ENCODE measurements at places on chromosomes 11 and 22. TPM values are rescaled to one million over a fixed set of nuclear protein-coding genes. Genes with fewer than 3 reads are reported as not detected.

- no peak for DNase-seq
Measured at GRCh38 chr22:30175690-30176288, 70.8 kb downstream of the LIF start.

HEPHL1 gene
- not detected for total RNA-seq

MUC6 gene
- total RNA-seq, result not detected

- no peak for DNase-seq
Measured at GRCh38 chr22:17781319-17782031, 7.2 kb upstream of the BID start.

- DNase-seq, result no peak
Measured at GRCh38 chr11:117488996-117489952, 161.6 kb downstream of the CEP164 start.

OR8D1 gene
- not detected for total RNA-seq

DNA sequence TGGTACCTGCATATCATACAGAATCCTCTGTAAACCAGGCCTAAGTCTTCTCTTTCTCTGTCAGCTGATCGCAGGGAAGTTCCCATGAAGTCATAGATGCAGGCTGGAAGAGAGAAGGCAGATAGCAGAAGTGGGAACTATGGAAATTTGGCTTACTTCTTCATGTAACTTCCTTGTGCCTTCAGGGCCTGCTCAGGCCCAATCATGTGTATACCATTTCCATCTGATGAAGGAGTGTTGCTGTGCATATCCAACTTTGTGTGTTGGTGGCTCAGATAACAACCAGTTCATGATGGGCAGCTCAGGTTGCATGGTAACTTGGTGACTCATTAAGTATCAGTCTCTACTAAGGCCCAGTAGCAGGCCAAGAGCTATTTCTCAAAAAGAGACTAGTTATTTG is 53.1 kb upstream of the CEP295 start:
- no peak for DNase-seq

GRCh38 chr11:116716621-116717020 is 56.2 kb downstream of the BUD13 start:
- DNase-seq, result no peak

OR2AT4 gene
- total RNA-seq, result not detected

HTATIP2 gene
- 29.9 TPM for total RNA-seq

- DNase-seq, result no peak
Measured at GRCh38 chr11:108206969-108207682, 15.3 kb downstream of the NPAT start.

GRCh38 chr11:110571081-110571720 is 141.0 kb downstream of the ARHGAP20 start:
- no peak for DNase-seq

- no peak for DNase-seq
Measured at GRCh38 chr11:114307524-114308203, 11.5 kb downstream of the NNMT start.

DNA sequence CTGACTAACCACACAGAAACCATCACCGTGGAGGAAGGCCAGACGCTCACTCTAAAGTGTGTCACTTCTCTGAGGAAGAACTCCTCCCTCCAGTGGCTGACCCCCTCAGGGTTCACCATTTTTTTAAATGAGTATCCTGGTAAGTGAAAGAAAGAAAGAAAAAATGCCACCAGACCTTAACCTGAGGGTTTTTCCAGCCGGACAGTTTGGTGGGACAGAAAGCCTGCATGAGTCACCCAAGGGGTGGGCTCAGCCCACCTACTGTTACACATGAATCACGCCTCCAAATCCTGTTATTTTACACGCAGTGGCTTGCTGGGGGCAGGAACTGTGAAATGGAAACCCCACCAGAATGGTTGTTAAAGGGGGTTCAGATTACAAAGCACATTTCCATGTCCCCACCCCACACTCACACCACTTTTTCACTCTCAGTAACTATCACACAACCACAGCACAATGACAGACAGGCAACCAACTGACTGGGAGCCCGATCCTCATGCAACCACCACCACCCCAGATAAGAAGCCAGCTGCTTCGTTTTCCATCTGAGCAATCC is 11.9 kb downstream of the CRTAM start:
- DNase-seq, result no peak

CCDC73 gene
- 0.28 TPM for total RNA-seq

TOLLIP gene
- total RNA-seq, result 46.3 TPM

TTC12 gene
- 21.9 TPM for total RNA-seq

- DNase-seq, result no peak
Measured at GRCh38 chr11:95445746-95446333, 214.8 kb upstream of the SESN3 start.

DNA sequence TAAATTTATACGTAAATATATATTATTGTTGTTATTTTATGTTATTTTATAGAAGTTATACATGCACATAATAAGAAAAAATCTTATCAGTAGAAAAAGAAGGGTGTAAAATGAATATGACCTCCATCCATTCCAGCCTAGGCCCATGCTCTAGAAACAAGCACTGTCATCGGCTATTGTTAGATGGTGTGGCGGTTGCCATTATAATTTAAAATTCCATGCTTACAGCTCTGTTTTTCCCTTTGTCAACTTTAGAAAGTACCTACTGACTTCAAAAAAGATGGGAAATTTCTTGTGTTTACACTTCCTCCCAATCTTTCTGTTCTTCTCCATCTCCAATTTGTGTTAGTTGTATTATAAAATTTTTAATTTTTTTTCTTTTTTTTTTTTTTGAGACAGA is 61.9 kb upstream of the RDX start:
- no peak for DNase-seq

DNA sequence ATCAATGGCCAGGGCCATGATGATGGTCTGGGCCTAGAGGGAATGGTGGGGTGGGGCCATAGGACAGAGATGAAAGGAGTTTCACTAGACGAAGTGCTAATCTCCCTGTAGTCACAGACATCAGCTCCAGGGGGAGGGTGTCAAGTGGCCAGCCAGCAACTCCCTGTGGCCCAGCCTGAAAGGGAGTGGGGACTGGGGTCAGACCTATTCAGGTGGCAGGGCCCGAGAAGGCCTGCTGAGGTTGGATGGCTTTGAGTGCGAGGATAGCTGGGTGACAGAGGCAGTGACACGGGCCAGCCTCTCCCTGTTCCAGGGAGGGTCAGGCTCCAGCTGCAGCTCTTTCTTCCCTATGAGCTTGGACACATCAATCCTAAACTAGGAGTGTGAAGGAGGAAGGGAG is 11.0 kb downstream of the TOB2 start:
- DNase-seq, result no peak

FXYD6 gene
- 17.5 TPM for total RNA-seq

GRCh38 chr11:117426297-117426685 is 98.6 kb downstream of the CEP164 start:
- no peak for DNase-seq

DNA sequence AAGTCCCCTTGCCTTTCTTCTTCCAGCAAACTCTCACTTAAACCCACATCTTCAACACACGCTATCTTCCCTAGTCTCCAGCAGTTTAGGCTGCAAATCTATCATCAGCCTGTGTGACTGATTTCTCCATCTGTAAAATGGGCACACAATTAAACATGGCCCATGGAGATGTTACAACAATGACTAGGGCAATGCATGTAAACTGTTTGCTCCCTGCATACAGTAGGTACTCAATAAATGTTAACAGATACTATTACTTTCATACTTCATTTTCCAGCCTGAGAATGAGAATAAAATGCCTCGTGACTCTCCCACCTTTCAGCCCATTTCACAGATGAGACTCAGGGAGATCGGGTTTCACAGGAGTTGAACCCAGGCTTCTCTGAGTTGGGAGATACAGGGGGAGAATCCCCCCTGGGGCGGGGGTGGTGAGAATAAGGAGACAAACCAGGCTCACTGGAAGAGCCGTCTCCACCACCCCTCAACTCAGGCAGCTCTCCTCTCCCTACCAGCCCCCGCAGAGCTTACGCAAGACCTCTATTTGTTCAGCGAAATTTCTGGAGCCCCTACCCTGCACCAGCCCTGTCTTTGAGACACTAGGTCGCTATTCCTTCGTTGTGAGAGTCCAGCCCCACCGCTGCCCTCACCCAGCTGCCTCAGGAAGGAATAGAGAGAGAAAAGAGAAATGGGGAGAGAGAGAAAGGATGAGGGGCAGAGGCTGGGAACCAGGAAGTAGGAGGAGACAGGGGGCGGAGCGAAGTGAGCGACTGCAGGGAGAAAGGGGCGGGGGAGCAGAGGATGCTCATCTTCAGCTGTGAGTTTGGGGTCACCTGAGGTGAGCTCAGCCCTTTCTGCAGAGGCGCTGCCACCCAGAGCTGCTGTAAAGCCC is 42.1 kb upstream of the KLHL35 start:
- no peak for DNase-seq

DNA sequence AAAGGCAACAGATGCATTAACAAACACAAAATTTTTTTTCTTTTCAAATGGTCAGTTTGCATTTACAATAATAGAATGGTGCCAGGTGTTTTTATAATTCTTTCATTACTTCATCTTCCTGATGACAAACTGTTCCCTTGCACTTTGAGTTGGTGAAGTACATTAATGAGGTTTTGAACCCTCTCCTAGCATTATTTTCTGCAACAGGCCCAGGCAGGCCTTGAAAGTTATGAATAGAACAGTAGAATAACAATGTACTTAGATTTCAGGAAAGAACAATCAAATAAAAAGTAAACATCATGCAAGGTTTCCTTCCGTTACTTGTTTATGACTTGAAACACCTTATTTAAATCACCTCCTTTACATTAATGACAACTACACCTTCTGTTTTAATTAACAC is 9.6 kb downstream of the BTG4 start:
- DNase-seq, result no peak

GRCh38 chr11:17720796-17721171 is 1.4 kb downstream of the MYOD1 start:
- DNase-seq, result no peak
